ENCODE measurements at places on chromosomes 5 and 9.

DNA sequence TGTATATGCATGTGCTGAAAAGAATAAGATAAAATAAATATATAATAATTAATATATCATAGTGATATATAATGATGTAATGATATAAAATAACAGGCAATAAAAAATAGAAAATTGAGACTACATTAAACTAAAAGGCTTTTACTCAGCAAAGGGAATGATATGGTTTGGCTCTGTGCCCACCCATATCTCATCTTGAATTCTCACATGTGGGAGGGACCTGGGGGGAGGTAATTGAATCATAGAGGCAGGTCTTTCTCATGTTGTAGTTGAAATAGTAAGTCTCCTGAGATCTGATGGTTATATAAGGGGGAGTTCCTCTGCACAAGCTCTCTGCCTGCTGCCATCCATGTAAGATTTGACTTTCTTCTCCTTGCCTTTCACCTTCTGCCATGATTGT is 1550.9 kb upstream of the CDH6 start:
- no peak for DNase-seq

DNA sequence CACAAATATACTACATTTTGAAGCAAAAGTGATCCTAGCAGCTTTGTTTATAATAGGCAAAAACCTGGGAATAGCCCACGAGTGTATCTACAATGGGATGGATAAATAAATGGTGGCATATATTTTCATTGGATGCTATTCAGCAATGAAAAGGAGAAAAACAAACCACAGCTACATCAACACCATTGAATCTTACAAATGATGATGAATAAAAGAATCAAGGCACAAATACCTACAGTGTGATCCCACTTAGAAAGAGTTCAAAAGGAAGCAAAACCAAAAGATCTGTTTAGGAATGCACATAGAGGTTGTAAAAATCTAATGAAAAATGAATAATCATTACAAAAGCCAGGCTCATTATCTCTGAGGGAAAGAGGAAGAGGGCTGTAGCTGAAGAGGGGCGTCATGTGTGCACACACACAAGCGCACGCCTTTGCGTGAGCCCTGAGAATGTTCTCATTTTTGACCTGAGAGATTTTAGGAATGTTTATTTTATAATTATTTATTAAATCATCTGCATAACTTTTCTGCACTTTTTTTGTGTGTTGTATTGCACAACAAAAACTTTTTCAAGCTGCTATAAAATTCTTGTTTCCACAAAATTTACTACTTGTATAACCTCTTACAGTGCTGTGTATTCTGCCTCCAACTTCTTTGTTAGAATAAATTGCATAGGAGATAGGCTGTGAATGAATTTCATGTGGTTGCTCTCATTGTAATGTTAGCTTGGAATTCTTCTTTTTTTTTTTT is 5.9 kb upstream of the RHOBTB3 start:
- no peak for DNase-seq

- DNase-seq: no peak
Observed at GRCh38 chr5:79878136-79878679, 112.9 kb downstream of the MTX3 start.

- DNase-seq: no peak
Observed at GRCh38 chr9:97529363-97530076, 28.1 kb downstream of the TMOD1 start.

DNA sequence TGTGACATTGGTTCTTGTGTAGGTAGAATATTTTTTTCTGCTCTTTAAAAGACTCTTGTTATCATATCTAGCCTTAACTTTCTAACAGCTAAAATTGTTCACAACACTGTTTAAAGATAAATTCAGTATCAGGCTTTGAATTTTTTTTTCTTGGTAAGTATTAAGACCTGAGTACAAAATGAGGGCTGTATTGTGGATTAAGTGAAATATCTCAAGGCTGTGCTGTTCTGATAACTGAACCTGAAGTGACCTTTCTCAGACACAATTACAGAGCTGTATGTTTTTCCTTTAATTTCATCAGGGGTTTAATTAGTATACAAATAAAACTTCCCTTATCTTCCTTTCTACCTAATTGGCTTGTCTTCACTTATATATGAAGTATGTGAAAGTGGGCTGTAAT is 290.5 kb downstream of the CCDC171 start:
- DNase-seq: no peak
